ENCODE measurements at places on chromosomes 5 and 9. TPM values are rescaled to one million over a fixed set of nuclear protein-coding genes. Genes with fewer than 3 reads are reported as not detected.

- DNase-seq: no peak
Observed at GRCh38 chr5:62606878-62607277, 28.3 kb downstream of the LRRC70 start.

GRCh38 chr5:96649681-96650540, 12.3 kb upstream of the CAST start:
- DNase-seq: no peak

DNA sequence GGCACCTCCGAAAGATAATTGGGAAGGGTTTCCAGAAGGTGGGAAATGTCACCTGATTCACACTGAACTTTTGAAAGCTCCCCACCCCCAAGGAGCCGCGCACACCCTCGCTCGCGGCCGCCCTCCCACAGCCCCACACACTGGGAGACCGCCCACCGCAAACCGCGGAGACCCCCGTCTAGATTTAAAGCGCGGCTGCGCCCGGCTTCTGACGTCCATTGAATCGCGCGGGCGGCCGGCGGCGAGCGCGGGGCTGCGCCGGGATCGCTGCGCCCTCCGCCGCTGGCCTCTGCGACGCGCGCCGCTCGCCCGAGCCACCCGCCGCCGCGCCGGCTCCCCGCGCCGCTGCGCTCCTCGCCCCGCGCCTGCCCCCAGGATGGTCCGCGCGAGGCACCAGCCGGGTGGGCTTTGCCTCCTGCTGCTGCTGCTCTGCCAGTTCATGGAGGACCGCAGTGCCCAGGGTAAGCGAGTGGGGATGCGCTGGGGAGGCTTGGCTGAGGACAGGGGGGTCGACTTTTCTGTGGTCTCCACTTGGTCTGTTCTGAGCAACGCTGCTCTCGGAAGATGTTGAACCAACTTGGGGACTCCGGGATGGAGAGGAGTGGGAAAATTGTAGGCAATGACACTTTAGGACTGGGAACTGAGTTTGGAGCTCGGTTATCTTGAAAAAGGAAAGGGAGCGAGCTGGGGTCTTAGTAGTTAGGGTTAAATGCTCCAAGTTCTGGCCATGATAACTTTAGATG, at the start of gene FST:
Gene FST, plus strand, starts transcription at position 214 of the 743 bp plus-strand sequence. Its CDS starts 163 bp downstream, at position 377.
- DNase-seq: no peak

GRCh38 chr9:108543251-108543778, 312.5 kb downstream of the ACTL7B start:
- no peak for DNase-seq

- DNase-seq: no peak
Observed at GRCh38 chr9:86659413-86660046, 287.8 kb downstream of the GAS1 start.

DNA sequence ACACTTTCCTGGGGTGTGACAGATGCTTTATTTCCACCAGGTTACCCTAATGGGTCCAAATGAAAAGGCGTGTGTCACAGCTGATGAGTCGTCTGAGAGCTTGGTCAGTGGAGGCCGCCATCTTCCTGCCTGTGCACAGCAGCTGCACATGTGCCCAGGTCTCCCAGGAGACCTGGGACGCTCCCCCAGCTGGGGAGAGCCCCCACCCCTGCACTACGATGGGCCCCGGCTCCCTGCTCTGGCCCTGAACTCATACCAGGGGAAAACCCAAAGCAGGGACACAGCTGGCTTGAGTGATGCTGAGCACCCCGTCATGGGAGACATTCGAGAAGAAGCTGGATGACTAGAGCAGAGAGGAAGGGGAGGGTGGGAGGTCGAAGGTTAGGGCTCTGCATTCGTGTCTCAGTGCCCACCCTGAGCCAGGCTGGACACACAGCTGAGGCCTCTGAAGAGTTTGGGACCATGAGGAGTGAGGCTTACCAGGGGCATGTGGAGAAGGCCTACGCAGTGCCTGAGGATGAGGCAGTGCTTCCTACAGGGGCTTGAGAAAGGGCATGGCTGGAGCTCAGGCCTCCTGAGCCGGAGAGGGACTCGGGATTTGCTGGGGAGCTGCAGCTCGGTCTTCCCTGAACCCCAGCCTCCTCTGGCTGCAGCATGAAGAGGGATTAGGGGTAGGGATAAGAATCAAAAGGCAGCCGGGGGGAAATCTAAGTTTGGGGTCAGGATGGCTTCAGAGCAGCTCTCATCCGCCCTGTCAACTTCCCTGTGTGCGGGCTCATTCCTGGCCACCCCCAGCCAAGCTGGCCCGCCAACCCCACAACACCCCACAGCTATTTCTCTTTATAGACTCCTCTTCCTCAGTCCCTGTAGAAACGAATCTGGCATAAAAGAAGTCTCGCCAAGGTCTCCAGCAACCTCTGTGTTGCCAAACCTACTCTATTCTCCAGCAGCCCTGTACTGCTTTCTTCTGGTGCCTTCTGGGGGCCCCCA, 42.2 kb upstream of the RNU6ATAC start:
- no peak for DNase-seq

- no peak for DNase-seq
Observed at GRCh38 chr5:43202380-43202779, 10.4 kb downstream of the NIM1K start.

DNA sequence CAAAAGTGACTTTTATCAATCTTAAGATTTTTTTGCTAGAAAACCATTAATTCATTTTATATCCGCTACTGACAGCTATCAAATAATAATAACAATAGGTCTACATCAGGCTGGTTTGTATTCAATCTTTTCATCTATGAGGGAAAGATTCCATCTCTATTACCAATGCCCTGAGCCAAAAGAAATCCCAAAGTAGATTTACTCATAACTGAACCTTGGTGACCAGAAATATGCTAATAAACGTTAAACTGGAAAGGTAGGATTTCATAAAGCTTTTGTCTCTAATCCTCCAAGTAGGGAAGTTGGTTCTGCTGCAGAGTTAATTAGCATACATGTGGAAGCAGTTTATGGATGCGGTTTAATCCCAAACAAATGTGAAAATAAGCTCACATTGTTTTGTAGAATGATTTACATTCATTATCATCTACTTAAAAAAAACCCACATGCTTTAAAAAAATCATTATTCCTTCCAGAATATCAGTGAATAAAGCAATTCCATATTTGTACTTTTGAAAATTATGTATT, 715.5 kb downstream of the CETN3 start:
- no peak for DNase-seq

- DNase-seq: no peak
Observed at GRCh38 chr5:81533629-81534405, 139.9 kb upstream of the ACOT12 start.

DNA sequence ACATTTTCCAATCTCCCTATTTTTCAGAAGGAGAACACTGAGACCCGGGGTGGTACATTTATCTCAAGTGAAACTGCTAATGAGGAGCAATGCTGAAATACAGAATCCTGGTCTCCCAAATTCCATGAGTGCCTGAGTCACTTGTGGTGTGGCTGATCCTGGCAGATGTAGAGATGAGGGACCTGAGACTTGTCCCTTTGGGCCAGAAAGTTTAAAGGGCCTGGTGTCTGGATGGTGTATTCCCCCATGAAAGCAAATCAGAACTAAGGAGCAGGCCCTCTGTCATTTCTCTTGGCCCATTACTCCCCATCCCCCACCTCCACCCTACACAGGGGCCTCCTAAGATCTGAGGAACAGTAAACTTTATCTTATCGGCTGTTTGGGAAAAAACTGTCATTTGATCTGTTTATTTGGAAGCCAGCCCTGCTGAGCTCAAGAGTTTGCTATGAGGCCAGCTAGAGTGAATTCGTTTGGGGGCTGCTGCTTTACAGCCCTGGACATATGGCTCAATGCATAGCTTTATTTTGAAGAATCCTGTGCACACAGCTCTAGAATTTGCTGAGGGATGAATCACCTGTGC, 140.3 kb downstream of the LHFPL2 start:
- DNase-seq: no peak

- DNase-seq: no peak
Observed at GRCh38 chr9:115786321-115786720, 367.3 kb upstream of the PAPPA start.

DNA sequence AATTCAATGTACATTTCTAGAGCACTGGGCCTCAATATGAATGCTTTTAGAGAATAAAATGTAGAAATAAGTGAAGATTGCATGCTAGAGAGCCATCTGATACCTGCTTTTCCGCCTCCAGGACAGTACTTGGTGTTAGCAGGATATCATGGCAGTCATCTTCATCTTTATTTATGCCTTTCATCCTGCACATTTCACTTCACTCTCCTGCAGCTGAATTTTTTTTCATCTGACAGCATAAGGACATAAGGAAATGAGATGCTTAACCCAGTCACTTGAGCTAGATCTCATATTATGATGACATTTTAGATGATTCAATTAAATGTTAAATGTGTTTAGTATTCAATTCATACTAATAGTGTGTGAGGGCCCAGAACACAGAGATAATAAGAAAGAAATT, 162.6 kb downstream of the PARP8 start:
- no peak for DNase-seq

DNA sequence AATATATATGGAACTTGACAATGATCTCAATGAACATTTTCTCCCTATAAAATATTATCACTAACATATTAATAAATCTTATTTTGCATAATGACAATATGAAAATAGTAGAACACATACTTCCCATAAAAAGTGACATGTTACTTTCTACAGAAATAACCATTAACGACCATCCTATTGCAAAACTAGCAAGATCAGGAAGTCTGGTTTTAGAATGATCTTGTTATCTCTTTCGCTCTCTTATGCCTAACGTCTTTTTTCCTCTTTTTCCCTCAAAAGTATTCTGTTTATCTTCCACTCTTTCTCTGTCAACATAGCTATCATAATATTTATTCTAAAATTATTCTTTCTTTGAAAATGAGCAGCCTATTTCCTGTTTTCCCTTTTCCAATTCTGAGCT, 21.6 kb upstream of the C5orf46 start:
- DNase-seq: no peak

- DNase-seq: no peak
Observed at GRCh38 chr9:97755618-97756267, 58.6 kb upstream of the XPA start.

The PTGR1 gene
- total RNA-seq: 32.3 TPM

GRCh38 chr9:135372501-135373008, 107.0 kb upstream of the PPP1R26 start:
- no peak for DNase-seq

The SLC36A3 gene
- total RNA-seq: not detected

The FOXD4L4 gene
- not detected for total RNA-seq

- no peak for DNase-seq
Observed at GRCh38 chr5:5199495-5199894, 59.4 kb downstream of the ADAMTS16 start.

DNA sequence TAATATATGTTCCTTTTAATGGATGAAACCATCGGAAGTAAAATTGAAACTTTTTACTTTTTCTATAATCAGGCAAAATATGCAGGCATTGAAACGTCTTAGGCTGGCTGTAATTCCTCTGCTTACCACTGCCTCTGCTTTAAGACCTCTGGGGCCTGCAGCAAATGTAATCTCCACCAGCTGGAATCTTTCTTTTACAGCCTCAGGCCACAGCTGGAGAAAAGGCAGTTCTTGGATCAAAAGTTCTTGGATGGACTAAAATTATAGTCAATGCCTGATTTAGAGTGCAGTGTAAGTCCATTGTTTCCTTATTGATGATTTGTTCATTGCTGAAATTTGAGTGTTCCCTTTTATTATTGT, 396.7 kb downstream of the KCTD16 start:
- DNase-seq: no peak

The TRIM7 gene
- total RNA-seq: 12.1 TPM

DNA sequence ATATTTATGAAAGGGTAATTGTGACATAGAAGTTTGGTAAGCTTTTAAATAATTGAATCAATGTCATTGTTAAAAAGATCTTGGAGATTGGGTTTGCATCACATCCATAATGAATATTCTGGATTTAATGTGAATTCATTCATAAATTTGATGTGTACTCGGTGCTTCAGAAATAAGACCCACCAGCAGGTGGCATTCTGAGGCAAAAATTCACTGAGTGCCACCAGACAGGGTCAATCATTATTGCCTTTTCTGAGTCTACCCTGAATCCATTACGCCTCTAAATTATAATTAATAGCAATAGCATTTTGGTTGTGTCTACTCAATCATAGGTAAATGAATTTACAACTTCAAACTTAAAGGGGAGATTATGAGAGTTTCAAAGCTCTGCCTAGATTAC, 1.0 kb downstream of the TRPC7 start:
- DNase-seq: no peak

DNA sequence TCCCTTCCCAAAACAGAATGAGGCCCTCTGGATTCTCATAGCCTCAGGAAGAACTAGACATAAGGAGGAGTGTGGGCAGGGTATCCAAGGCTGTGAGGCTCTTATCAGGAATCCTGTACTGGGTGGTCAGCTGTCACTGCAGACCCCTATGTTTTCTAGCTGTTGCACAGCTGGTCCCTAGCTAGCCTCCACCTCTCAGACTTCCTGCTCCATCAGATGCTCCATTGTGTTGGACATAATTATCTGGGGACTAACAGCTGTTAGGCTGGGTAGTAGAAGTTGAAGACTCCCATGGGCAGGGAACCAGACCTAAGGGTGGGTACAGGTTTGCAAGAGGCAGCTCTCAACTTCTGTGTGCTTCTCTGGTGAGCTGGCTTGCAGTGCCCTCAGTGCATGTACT, 18.4 kb downstream of the FAM219A start:
- no peak for DNase-seq

The PDZD2 gene
- total RNA-seq: 106 TPM

The TRIM41 gene
- 25.7 TPM for total RNA-seq

The SLC6A3 gene
- total RNA-seq: 0.90 TPM

DNA sequence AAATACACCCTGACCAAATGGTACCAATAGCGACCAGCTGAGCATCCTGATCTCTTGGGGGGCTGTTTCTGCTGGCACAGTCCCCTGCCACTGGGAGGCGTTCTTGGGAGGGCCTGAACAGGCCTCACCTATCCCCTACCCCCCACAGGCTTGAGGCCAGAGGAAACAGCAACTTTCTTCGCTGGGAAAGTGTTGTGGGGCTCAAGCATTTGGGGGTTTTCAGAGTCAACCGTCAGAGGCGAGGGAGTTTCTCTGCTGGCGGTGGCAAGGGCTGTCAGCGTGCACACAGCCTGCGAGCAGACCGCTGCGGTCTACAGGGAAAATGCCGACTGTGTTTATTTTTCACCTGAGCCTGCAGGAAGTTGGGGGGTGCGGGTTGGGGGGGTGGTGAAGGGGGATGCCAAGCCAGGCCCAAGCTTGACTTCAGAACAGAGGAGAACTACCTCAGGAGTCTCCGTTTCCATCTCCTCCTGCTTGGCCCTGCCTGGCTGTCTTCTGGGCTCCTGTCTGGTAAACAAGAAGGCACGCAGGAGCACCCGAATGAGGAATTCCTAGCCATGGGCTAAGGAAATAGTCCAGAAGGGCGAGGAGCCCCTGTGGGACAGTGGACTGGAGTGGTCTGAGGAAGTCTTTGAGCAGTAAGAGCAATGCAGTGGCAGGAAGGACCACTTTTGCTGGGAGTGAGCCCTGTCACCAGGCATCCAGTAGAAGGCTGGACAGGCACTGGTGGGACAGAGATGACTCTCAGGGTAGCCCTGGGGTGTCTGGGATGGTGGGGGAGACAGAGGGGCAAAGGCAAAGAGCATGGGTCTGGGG, 18.1 kb downstream of the TCF7 start:
- DNase-seq: no peak

DNA sequence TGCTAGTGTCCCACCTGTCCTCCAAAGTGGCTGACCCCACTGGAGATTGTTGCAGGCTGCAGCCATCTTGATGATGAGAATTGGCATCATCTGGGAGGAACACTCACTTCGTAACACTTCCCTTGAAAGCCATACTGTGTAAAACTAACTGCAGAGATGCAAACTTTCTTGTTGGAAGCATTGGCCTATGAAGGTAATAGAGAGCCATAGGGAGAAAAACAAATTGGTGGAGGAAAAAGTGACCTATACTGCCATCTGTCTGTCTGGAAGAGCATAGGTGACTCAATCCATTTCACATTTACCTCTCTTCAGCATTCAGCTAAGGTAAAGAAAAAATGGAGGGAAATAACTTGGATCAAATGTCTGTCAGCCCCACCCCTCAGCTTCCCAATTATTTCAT, 473.4 kb downstream of the NTRK2 start:
- DNase-seq: no peak
